ENCODE measurements at places on chromosomes 2 and 18. TPM values are rescaled to one million over a fixed set of nuclear protein-coding genes. Genes with fewer than 3 reads are reported as not detected.

Gene FAM117B
- total RNA-seq: 3.2 TPM

Gene IL36B
- not detected for total RNA-seq

Gene DNAH6
- total RNA-seq: 0.36 TPM

Gene REG3G
- not detected for total RNA-seq

Gene ALPI
- total RNA-seq: not detected

Gene TTC39C
- 42.7 TPM for total RNA-seq

Gene LRRC30
- total RNA-seq: not detected

Data from osteoblast (primary cell).